Metanephros (tissue), 2 donors: ENCODE measurements at places on chromosomes 6 and 20. TPM values are rescaled to one million over a fixed set of nuclear protein-coding genes. Genes with fewer than 3 reads are reported as not detected.

Gene DNAH8
- total RNA-seq = 1.3 TPM

Gene GINM1
- total RNA-seq = 53.2 TPM

Gene HSD17B8
- 21.0 TPM for total RNA-seq

Gene BMP6
- total RNA-seq = 8.6 TPM

Gene FNDC1
- total RNA-seq = 16.2 TPM

Gene BMP5
- 4.9 TPM for total RNA-seq

Gene DEFB132
- 0.18 TPM for total RNA-seq

Gene CNKSR3
- total RNA-seq = 25.0 TPM

Gene SLC22A2
- 8.6 TPM for total RNA-seq

Gene FOXA2
- not detected for total RNA-seq

Gene DSN1
- total RNA-seq = 12.7 TPM

Gene RAB32
- 14.4 TPM for total RNA-seq

Gene LCA5
- 9.3 TPM for total RNA-seq

Gene FNDC11
- 1.6 TPM for total RNA-seq

Gene LY86
- total RNA-seq = 4.1 TPM

Gene PPP1R3D
- 7.8 TPM for total RNA-seq

Gene TMEM74B
- total RNA-seq = 2.7 TPM
